ENCODE measurements at places on chromosomes 1 and 21.

DNA sequence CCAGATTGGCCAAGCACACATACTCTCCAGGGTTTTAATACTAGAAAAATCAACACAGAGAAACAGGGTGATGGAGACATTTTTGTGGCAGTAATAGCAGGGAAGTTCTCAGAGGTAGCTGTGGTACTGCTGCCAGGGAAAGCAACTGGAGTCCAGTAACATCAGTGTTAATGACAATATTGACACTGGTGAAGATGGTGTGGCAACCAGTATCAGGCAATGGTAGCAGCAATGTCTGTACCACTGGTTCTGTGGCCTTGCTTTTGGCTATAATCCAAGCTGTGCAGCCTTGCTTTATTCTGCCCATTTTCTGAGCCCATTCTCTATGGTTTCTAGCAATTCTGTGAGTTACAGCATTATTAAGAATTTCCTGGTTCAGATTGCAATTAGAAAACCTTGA is 1.6 kb upstream of the SNX7 start:
- DNase-seq = no peak

- DNase-seq = no peak
Observed at GRCh38 chr1:55699228-55699627, 484.1 kb upstream of the USP24 start.

DNA sequence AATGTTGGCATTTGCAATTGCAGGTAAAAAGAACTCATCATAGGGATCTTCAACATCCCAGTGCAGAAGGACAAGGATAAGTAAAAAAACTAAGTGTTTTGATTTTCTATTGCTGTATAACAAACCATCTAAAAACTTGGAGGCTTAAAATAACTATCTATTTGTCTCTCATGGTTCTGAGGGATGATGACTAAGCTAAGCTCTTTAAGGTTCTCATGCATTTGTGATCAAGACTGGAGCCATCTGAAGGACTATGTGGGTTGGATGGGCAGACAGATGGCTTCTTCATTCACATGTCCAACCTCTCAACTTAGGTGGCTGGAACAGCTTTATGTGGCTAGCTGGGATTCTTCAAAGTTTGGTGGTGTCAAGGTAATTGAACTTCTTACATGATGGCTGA is 51.5 kb downstream of the RPL5 start:
- no peak for DNase-seq

DNA sequence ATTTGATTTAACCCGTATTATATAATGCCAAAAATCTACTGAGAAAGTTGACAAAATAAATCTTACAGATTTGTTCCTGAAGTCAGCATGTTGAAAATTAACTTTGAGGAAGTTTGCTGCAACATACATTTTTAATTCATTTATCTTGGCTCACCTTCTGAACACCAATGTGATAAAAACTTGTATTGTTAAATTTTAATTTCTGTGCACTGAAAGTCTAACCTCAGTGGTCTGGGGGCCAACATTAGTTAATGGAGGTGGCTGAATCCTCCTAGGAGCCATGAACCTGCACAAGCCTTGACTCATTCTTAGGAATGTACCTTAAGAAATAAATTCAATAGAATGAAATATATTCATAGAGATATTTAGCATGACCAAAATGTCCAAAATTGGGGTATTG is 95.3 kb downstream of the ADSS2 start:
- no peak for DNase-seq

DNA sequence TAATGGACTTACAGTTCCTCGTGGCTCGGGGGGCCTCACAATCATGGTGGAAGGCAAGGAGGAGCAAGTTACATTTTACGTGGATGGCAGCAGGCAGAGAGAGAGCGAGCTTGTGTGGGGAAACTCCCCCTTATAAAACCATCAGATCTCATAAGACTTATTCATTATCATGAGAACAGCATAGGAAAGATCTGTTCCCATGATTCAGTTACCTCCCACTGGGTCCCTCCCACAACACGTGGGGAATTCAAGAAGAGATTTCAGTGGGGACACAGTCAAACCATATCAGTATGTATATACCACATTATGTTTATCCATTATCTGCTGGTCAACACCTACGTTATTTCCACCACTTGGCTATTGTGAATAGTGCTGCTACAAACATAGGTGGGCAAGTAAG is 352.3 kb upstream of the B3GALT2 start:
- DNase-seq = no peak

DNA sequence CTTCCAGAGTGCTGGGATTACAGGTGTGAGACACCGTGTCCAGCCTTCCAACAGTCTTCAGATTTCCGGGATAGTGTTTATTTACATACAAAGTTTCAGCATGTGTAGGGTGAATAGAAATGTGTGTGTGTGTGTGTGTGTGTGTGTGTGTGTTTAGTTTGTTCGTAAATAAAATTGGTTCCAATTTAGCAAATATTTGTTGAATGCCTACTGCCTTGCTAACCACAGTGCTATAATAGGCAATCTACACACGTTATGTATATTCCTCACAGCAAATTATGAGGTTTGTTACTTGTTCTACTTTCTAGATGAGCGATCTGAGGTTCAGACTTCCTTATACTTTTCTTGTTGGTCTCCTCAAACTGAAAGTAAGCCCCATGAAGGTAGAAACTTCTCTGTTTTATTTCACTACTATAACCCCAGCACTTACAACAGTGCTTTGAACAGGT is 32.8 kb upstream of the EPS15 start:
- no peak for DNase-seq

- no peak for DNase-seq
Observed at GRCh38 chr1:246959944-246960693, 28.4 kb upstream of the AHCTF1 start.

DNA sequence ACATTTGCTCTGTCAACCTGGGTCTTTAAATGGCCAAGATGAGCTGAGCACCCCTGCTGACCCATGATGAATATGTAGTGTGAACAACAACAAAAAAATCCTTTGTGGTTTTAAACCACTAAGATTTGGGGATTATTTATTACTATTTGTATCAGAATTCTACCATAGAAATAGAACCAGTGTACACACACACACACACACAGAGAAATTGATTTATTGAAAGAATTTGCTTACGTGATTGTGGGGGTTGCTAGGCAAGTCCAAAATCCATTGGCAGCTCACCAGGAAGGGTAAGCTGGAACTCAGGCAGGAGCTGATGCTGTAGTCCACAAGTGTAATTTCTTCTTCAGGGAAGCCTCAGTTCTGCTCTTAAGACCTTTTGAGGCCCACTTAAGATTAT is 82.5 kb upstream of the MAP1LC3C start:
- DNase-seq = no peak

DNA sequence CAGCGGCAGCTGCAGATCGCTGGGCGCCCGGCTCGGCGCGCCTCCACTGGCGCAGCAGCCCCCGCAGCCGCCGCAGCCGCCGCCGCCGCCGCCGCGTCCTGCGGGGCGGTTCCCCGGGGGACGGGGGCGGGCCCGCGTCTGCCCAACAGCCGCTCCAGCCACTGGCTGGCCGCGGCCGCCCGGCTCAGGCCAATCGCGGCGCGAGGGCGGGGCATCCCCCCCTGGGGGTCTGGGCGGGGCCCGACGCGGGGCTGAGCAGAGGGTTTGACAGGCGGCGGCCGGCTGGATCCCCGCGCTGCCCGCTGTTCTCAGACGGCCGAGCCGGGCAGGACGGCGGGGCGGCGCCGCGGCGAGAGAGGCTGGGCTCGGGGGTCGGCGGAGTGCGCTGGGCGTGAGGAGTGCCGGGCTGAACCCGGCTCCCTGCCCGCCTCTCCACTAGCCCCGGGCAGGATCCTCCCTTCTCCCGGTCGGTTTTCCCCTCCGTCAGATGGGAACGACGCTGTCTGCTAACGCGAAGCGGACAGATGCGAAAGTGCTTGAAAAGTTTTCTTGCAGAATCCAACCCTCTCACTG is at the start of gene GLIS1:
GLIS1 (minus strand) TSS at position 56 of the 573 bp plus-strand sequence. CDS start 1,100 bp downstream, outside the sequence.
- DNase-seq = peak; percentile 80

DNA sequence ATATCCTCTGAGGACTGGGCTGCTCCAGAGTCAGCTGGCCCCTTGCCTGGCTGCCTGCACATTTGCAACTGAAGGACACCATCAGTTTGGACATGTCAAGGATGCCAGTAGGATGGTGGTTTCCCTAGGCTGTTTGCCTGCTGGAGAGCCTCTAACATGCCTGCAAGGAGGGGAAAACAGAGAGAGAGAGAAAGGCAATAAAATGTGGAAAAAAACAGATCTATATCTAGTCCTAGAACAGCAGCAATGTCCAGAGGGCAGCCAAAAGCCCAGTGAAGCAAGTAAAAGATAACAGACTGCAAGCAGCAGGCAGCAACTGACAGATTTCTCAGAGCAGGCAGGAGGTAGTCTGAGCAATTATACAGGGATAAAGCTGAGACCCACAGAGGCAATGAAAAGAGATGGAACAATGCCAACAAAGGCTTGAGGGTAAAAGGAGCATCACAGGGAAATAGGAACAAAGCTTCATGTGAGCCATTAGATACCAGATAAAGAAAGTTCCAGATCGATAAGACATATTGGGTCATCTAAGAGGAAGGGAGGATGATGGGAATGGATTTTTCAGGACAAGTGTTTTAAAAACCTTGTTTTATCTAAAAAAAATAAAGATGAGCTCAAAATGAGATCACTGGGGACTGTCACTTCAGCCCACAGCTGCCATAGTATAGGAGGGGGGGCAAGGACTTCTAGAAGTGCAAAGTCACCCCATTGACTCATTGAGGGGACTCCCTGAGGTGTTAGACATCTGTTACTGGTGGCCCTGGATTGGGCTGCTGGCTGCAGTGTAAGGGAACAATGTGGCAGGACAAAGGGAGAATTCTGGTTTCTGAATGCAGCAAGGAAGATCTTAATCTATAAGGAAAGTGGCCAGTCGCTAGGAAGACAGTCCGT is 38.6 kb upstream of the GADD45A start:
- no peak for DNase-seq

DNA sequence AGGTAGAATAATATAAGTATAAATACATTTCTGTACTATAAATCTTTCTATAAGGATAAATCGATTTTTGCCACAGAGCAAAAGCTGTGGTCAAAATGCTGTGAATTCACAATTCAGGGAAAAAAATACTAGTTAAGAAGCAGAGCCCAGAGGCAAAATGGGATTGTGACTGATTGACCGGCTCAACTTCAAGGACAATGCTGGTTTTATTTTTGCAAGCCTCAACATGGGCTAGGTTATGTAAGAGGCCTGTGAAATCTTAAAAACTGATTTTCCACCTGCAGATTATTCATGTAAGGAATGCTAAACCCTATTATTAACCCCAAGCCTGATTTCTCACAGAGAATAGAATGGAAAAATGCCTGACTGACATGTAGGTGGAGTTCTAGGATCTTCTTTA is 155.1 kb downstream of the HHAT start:
- no peak for DNase-seq

DNA sequence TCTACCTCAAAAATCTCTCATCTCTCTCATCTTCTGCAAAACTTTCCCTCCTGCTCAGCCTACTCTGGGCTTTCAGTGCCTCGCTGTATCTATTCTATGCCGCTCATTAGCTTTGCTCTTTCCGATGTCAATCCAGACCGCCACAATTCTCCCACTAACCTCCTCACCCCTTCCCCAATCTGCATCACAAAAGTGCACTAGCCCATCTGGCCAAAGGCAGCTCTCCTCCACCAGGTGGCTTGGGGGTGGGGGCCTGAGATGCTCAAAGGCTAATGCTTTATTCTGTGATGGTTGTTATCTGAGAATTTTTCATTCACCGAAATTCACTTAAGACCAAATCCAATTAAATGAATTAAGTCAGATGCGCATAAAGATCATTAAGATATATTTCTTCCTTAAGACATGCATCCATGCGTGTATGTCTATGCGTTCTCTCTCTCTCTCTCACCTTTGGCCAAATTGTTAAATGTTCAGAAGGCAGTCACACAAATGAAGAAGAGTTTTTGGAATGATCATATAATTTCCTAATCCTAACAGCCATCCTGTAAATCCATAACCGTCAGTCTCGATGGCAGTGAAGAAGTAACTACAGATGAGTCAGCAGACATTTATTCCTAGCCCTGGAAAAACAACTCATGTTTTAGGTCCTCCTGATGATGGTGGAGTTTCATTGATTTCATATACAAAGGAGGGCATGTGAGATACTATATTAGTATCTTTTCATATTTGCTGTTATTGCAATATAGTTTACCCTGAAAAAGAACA is 111.3 kb downstream of the C1orf21 start:
- DNase-seq = no peak

DNA sequence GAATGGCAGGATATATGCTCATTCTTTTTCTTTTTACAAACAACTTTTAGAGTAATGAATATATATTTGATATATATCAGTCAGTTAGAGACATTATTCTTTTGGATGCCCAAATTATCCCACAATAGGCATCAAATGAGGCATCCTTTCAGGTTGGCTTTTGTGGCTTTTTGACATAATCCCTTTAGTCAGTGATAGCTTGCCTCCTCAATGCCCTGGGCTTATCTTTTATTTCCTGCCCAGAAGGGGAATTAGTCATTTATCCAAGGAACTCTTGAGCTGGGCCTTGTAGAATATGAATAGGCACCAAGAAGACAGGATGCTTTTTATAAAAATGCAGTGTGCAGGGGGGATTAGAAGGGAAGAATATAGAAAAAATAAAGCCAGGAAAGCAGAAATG is 22.2 kb downstream of the EPHX4 start:
- no peak for DNase-seq

DNA sequence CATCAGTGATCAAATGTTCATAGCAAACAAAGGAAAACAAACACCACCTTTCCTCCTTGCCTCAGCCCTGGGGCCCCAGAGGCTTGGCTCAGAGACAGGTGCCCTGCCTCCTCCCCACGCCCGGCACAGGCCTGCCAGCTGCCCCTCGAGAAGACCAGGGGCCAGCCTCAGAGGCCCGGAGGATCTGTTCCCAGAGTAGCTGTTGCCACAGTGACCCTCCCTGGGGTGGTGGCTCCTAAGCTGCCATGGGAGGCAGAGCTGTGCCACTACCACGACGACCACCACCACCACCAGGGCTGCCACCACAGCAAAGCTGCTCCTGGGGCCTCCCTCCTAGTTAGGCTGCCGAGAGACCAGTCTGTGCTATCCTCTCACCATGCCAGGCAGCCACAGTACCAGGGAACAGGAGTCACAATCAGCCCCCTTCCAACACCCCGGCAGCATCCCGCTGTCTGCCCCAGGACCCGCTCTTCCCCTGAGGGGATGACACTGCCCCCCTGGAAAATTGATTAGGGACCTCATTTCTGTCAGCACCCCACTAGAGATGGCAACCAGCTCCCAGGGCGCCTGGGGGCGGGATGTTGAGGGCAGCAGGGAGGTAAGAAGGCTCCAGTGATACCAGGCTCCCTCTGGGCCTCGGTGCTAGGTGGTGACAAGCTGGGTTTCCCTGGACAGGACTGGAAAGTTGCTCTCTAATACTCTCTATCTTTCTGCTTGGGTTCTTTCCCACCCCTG is 30.5 kb downstream of the KCNC4 start:
- no peak for DNase-seq

Measured in activated naive CD4-positive, alpha-beta T cell treated with anti-CD3 and anti-CD28 coated beads, Interleukin-2, amount 50 U/mL, for 72 hours (primary cell).